ENCODE measurements at places on chromosomes 16 and 17.

DNA sequence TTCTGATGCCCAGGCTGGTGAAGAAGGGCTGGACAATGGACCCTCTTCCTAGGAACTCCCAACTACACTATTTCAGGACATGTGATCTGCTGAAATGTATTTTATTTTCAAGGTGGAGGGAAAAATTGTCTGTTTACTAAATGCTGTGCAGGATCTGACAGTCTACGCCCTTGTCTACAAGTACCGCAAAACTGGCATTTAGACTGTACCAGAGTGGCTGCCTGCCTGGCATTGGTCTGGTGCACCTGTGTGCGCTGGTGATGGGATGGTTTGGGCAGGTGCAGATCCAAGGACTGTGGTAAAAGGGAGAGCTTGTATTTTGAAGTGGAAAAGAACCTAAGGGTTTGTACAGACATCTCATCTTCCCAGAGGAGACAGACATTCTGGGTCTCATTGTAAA is 79.7 kb downstream of the AIPL1 start:
- DNase-seq = no peak

- DNase-seq = no peak
Measured at GRCh38 chr17:28124962-28125361, 82.5 kb downstream of the NLK start.

GRCh38 chr16:56199164-56199563 is 7.9 kb downstream of the GNAO1 start:
- DNase-seq = no peak

- DNase-seq = no peak
Measured at GRCh38 chr16:10504404-10504885, 76.0 kb downstream of the EMP2 start.

GRCh38 chr17:44232061-44232460 is 12.6 kb upstream of the UBTF start:
- DNase-seq = no peak

DNA sequence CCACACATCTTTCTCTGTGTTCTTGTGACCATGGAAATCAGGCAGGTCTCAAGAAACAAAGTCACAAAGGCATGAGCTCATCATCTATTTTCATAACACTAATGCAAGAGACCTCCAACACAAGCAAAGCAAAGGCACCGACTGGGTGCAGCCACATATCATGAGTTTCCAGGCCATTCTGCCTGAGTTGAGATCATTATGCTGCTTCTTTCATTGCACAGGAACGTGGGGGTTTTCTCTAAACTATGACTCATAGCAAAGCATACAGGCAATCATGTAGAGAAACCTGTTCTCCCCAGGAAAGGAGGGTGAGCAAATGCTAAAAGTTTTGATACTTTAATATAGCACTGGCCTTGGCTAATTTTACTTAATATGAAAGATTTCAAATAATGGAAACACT is 60.7 kb downstream of the GRIN2A start:
- peak; percentile 55 for DNase-seq

DNA sequence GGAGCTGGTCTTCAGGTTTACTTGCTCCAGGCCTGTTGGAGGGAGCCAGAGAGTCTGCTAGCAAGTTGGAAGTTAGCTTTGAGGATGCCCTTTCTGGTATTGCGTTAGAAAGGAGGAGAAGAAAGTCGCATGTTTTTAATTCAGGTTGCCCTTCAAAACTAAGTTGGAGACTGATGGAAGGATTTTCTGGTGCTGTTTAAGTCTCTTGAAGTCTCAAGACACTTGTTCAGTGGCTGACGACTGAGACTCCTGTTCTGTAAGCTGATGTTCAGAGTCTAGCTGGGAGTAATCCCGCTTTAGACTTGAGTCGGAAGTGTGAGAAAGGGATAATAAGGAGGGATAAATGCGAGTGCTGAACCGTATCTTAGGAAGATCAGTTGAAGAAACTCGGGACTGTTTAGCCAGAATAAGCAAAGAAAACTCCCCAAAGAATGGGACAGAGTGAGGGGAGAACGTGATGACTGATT is 740 bp downstream of the AATF start:
- DNase-seq = no peak

DNA sequence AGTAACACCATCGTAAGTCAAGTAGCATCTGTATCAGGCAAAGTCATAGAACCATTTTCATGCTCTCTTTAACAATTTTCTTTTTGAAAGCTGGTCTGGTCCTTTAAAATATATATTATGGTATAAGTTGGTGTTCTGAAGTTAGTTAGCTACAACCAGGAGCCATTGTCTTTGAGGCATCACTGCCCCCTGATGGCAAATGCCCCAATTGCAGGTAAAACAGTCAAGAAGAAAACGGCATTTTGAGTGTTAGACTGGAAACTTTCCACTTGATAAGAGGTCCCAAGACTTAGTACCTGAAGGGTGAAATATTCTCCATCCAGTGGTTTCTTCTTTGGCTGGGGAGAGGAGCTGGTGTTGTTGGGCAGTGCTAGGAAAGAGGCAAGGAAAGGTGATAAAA is 14.1 kb downstream of the TP53 start:
- no peak for DNase-seq

GRCh38 chr17:17466511-17466910 is 10.3 kb upstream of the MED9 start:
- DNase-seq = no peak

DNA sequence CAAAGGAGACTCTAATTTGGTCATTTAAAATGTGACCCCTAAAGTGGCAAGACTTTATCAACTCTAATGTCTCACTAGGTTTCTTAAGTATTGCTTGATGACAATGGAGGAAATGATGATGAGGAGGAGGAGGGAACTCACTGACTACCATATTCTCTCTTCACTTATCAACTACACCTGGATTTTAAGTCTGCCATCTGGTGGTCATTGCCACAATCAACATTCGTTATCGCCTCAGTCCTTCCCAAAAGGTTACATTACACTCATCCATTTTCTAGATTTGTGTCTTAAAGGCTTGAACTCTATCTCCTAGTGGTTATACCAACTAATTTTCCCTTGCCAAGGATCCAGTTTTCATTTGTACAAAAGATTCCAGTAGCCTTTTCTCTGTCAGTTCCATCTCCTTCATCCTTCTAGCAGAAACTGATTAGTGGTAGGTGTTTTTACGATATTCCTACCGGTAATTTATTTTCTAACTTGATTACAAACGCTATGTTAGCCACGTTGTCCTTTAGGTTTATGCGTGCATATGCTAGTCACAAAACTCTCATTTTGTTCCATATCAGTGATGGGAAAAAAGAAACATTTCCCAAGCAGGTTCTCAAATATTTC is 114.6 kb upstream of the NOG start:
- DNase-seq = no peak

DNA sequence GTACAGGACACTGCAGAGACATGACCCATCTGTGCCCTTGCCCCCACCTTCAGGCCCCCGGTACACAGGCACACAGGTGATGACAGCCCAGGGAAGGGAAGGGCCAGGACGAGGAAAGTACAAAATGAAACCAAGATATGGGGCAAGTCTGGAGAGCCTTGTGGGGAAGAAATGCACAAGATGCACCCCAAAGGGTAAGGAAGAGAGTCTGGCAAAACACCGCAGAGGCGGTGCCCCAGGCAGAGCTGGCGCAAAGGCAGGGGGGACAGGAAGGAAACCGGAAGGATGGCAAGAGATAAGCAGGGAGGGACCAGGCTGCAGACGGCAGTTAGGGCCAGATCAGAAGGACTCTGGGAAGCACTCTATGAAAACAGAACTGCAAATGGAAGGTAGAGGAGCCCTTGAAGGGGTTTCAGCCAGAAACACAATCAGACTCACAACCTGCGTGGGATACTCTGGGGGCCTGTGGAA is 81.4 kb downstream of the SLC39A11 start:
- no peak for DNase-seq

GRCh38 chr16:81863630-81864352 is 84.7 kb downstream of the PLCG2 start:
- no peak for DNase-seq

DNA sequence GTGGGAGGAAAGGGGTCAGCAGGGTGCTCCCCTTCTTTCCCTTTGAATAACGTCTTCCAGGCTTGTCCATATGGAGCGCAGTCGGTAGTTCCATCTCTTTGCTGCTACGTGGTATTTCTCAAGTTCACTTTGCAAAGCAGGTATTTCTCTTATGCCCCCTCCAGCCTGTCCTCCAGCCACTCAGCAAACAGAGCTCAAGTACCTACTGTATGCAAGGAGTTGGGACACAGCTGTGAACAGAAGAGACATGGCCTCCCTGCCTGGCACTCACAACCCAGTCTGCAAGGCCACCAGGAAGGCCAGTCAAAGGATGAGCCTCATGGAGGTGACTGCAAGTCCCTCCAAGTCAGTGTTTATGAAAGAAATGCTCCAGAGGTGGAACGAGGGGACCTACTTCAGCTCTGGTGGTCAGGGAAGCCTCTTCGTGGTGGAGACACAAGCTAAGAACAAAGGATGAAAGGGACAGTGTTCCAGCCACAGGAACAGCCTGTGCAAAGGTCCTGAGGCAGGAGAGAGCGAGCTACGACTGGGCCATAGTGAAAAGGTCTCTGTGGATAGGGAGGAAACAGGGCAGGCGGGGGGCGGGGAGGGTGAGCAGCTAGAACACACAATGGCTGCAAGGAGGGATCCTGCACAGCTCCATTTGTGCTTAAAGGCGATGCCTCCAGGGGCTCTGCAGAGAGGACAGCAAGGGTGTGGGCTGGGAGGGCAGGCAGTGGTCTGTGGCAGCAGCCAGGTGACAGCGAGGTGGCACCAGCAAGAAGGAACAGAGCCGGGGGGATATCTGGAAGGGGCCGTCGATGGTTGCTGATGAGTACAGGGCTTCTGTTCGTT is 32.6 kb downstream of the PPL start:
- no peak for DNase-seq

DNA sequence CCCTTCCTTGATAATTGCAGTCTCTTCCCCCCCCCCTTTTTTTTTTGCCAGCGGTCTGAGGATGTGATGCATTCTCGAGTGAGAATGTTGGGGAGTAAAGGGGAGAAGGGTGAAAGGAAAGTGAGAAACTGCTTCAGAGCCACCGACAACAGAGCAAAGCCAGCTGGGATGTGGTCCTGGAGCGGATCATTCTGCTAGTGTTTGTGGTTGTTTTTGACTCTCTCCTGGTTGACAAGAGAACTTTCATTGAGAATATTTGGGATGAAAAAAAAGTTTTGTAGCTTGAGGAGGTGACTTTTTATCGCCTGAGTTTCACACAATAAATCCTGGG is 1.3 kb downstream of the NF1 start:
- no peak for DNase-seq

DNA sequence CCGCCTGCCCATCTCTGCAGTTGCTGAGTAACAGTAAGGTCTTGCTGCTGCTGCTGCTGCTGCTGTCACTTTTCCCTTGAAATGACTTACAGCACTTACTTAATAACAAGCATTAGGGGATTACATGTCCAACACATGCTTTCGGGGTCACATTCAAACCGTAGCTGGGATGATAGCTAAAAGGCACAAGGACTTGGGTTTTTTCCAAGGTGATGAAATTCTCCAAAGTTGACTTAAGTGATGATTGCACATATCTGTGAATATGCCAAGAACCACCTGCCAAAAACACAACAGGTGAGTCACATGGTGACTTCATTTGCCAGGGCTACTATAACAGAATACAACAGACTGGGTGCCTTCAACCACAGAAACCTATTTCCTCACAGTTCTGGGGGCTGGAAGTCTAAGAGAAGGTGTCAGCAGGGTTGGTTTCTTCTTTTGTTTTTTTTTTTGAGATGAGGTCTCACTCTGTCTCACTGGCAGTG is 121.9 kb upstream of the TNRC6C start:
- no peak for DNase-seq

DNA sequence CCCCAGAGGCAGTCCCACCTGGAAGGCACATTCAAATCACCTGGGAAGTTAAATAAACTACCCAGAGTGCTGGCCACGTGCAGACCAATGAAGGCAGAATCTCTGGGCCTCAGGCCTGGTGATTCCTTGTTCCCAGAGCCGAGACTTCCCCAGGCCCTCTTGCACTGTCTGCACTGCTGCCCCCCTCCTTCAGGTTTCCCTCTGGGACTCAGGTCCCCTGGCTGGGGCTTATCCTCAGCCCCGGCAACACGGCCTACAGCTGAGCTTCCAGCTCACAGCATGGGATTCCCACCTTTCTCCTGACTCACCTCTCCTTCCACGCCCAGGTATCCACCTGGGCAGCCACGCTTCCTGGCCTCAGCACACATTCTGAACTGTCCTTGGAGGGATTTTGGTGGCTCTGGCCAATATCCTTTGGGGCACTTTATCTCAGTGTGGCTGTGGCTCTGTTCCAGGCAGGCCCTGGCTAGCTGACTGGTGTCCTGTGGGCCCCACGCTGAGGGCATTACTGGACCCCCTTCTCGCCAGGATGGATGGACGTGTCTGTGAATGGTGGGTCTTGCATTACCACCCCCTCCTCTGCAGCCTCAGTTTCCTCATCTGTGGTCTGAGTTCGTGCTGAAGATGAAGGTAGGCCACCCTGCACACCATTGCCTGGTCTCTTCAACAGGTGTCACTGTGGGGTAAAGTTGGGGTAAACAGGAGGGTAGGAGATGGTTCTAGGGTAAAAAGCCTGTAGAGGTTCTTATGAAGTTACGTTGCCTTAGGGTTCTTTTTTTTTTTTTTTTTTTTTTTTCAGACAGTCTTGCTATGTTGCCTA is 165.7 kb downstream of the IRF8 start:
- no peak for DNase-seq

GRCh38 chr17:30278032-30278431 is 13.7 kb downstream of the BLMH start:
- DNase-seq = peak; percentile 35

GRCh38 chr16:1984347-1985225 is 593 bp downstream of the GFER start:
- no peak for DNase-seq

GRCh38 chr16:1389762-1390161 is 24.7 kb downstream of the UNKL start:
- DNase-seq = no peak

DNA sequence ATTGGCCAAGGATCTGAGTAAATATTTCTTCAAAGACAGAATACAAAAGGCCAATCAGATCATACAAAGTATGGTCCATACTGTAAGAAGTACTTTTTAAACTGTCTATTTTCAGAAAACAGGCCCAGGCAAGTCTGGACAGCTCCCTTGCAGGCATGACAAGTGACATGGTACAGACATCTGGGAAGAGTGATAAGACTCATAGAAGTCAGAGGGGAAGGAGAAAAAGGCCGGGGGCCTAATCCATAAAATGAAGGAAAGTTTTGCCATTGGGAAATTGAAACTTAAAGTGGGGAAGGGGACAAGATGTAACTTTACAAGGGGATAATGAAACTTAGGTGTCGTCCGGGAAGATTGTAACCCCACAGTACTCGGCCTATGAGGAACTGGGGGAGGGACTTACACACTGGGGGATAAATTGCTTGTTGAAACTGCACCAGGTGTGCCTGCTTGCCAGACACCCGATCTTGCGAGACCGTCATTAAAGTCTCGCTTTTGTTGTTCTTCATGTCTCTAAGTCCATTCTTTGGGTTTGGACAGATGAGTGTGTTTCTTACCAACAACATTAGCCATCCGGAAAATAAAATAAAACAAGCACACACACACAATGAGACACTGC is 684.0 kb downstream of the CDH11 start:
- DNase-seq = no peak
